Activated naive CD4-positive, alpha-beta T cell treated with anti-CD3 and anti-CD28 coated beads, Interleukin-2, amount 10 ng/mL, durations not matched to agents 7 days and 5 days (primary cell): ENCODE measurements at places on chromosomes 2 and 18.

DNA sequence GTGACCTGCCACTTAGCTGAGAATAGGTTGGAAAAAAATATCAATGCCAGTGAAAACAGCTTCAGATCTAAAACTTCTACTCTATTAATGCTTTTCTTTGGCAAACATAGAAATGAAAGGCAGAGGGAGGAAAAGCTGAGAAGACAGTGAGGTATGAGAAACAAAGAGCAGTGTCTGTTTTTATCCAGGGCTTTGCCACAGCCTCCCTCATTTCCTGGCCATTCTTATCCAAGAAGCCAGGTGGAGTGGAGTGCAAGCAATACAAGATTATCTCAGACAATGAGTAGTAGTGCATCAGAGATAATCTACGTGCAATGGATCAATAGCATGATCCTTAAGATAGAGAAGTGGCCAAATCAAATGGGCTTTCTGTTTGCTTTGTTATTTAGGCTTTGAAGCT, 808.7 kb upstream of the PIK3C3 start:
- no peaks in the 10 kb centered on the region for H3K27me3 ChIP-seq
- no peaks in the 10 kb centered on the region for H3K36me3 ChIP-seq
- H3K4me1 ChIP-seq: no peaks in the 10 kb centered on the region
- no peak overlapping the region for H3K4me3 ChIP-seq
- H3K27ac ChIP-seq: no peak overlapping the region
- no peak for DNase-seq

- no peaks in the 10 kb centered on the region for H3K4me1 ChIP-seq
- H3K4me3 ChIP-seq: no peak overlapping the region
- no peaks in the 10 kb centered on the region for H3K27me3 ChIP-seq
- no peaks in the 10 kb centered on the region for H3K36me3 ChIP-seq
- no peak overlapping the region for H3K27ac ChIP-seq
Measured at GRCh38 chr2:66888791-66889631, 454.1 kb downstream of the MEIS1 start.

DNA sequence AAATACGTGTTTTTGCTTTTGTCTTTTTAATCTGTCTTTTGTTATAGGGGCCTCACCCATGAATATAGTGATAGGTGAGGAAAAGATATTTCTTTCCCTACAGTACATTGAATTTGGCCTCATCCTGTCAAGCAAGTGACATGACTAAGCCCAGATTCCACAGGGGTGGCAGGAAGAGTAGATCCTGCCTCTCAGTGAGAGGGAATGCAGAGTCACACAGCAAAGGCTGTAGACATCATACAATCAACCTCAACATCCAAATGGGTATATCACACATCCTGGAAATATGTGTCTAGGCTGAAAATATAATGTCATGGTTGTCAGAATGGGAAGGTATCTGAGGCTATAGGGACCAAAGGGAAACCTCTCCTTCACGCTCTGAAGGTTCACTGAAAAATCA, 269.6 kb downstream of the CDH20 start:
- no peaks in the 10 kb centered on the region for H3K36me3 ChIP-seq
- H3K27ac ChIP-seq: no peak overlapping the region
- H3K27me3 ChIP-seq: peaks cover 20% of the 10 kb centered on the region
- no peaks in the 10 kb centered on the region for H3K4me1 ChIP-seq

GRCh38 chr2:56130463-56131070, 53.2 kb upstream of the CCDC85A start:
- H3K36me3 ChIP-seq: no peaks in the 10 kb centered on the region
- no peak overlapping the region for H3K4me3 ChIP-seq
- no peak overlapping the region for H3K27ac ChIP-seq

DNA sequence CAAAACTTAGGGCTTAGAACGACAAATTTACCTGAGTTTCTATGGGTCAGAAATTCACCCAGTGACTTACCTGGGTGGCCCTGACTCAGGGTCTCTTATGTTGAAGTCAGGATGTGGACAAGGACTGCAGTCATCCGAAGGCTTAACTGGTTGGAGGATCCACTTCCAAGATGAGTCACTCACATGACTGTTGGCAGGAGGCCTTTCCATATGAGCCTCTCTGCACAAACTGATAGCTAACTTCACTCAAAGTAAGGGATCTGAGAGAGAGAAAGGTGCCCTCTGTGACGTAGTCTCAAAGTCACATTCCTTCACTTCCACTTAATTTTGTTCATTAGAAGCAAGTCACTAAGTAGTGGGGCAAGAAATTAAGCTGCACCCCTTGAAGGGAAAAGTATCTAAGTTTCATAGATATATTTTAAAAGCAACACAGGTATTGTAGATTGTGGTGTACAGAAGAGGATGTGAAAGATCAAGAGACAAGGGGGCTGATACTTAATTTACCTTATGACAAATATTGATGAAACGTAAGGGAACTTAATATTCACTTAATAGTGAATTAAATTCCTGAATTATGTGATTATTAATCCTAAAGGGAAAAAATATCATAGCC, 48.4 kb downstream of the TANK start:
- no peaks in the 10 kb centered on the region for H3K4me1 ChIP-seq
- H3K36me3 ChIP-seq: peaks cover 38% of the 10 kb centered on the region
- no peak overlapping the region for H3K27ac ChIP-seq
- H3K27me3 ChIP-seq: no peaks in the 10 kb centered on the region

DNA sequence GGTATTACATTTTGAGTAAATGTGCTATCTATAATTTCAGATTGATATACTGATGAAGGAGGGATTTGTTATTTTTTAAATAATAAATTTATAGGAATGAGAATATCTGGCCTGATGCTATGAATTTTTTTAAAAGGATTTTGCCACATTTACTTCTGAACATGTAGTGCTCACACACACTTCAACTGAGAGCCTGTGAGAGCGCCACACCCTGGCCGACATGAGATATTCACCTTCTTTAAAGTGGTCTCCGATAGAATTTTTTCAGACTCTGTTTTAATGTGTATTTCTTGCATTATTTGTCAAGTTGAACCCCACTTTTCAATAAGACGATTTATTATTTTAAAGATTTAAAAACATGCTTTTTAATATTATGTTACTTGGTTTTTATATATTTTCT, 813.3 kb downstream of the DCC start:
- no peak for DNase-seq
- no peaks in the 10 kb centered on the region for H3K27me3 ChIP-seq
- no peaks in the 10 kb centered on the region for H3K4me1 ChIP-seq
- H3K27ac ChIP-seq: no peak overlapping the region
- no peaks in the 10 kb centered on the region for H3K36me3 ChIP-seq

DNA sequence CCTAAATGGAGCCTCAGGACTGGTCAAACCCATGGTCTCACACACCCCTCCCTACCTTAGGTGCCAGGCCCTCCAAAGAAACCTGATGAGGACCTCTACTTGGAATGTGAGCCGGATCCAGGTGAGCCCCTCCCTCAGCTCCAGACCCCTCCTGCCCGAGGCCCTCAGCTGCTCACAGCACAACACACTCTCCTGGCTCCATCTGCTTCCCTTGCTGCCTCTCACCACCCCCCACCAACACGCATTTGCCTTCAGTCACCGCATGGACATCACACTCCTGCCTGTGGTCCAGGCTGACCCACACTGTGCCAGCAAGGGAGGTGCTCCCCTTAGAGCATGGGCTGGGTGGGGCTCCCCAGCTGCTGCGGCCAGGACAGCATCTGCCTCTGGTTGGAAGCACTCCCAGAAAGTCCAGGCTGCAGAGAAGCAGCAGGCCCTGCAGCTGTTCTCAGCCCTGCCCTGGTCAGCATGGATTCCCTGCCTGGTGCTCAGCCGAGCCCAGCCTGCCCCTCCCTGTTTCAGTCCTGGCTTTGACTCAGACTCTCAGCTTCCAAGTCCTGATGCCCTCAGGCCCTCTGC, 15.1 kb downstream of the SH2D6 start:
- H3K36me3 ChIP-seq: no peaks in the 10 kb centered on the region
- DNase-seq: no peak
- no peak overlapping the region for H3K27ac ChIP-seq
- H3K27me3 ChIP-seq: peaks cover 15% of the 10 kb centered on the region
- no peak overlapping the region for H3K4me3 ChIP-seq

DNA sequence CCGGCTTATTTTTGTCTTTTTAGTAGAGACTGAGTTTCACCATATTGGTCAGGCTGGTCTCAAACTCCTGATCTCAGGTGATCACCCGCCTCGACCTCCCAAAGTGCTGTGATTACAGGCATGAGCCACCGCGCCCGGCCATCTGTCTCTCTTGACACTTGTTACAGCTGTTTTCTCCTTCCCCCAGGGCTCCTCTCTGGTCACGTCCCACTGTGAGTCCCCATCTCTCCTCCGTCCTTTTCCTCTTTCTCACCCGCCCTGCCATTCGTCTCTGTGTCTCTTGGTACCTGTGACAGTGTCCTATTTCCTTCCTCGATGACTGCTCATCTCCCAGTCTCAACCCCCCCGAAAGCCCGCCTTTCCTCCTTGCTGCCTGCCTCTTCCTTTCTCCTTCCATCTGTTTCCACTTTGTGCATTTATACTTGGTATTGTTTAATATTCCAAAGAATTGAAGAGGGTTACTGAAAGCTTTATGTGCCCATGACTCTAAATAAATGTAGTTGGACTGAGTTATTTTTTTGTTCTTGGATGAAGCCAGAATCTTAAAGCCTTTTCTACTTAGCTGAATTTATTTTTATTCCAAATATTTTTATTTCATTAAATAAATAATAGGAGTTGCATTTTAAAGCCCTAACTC, 241.5 kb downstream of the SH3RF3 start:
- peaks cover 4% of the 10 kb centered on the region for H3K27me3 ChIP-seq
- no peaks in the 10 kb centered on the region for H3K4me1 ChIP-seq
- H3K36me3 ChIP-seq: no peaks in the 10 kb centered on the region
- H3K4me3 ChIP-seq: no peak overlapping the region

- H3K36me3 ChIP-seq: no peaks in the 10 kb centered on the region
- DNase-seq: no peak
- no peaks in the 10 kb centered on the region for H3K4me1 ChIP-seq
- no peaks in the 10 kb centered on the region for H3K27me3 ChIP-seq
Measured at GRCh38 chr2:122669627-122670026, 914.2 kb downstream of the TSN start.

DNA sequence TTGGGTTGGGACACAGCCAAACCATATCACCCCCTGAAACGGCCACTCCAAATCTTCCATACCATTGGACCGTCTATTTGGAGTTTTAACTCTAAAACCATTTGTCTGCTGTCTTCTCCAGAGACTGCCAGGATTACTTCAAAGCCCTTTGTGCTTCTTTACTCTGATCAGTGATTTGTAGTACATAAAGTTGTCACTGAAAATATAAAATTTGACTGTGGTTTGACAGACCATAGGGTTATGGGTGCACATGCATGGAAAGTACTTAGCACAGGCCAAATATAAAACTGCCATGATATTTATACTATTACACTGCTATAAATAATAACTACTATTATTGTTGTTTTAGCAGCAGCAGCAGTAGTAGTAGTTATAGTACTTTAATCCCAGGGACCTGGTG, 53.7 kb upstream of the AQP4 start:
- no peak for DNase-seq
- H3K4me3 ChIP-seq: no peak overlapping the region
- H3K36me3 ChIP-seq: no peaks in the 10 kb centered on the region

DNA sequence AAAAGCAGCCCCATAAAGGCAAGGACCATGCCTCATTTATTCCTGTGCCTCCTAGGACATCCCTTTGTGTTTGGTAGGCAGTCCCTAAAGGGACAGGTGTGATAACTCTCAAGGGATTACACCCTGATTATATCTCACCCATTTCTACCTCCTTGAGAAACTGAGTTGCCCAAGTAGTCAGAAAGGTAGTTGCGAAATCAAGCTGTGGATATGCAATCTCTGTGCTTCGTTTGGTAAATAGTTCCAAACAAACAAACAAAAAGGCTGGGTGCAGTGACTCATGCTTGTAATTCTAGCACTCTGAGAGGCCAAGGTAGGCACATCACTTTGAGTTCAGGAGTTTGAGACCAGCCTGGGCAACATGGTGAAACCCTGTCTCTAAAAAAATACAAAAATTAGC, 100.2 kb upstream of the ARL5A start:
- H3K27ac ChIP-seq: no peak overlapping the region
- no peaks in the 10 kb centered on the region for H3K36me3 ChIP-seq

DNA sequence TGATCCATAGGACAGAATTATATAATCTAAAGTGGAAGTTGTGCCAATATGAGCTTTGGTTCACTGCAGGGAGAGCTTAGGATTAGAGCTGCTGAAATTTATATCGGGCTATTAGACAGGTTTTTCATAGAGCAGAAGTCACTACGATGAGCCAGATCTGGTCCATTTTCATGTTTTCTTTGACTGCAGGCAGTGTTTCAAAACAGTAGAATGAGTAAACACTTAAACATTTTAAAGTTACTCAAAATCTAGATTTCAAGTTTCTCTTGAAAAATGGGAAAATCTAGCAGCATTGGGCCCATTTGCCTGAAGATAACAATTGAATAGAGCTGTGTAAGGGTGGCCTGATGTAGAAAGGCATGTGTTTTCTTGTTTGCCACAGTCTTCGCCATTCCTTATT, 14.5 kb upstream of the ADAM23 start:
- no peaks in the 10 kb centered on the region for H3K4me1 ChIP-seq
- no peak overlapping the region for H3K27ac ChIP-seq
- no peaks in the 10 kb centered on the region for H3K36me3 ChIP-seq
- no peak overlapping the region for H3K4me3 ChIP-seq
